Stimulated activated CD8-positive, alpha-beta memory T cell treated with anti-CD3 and anti-CD28 coated beads, Interleukin-15, amount 100 ng/mL, for 4 hours (primary cell): ENCODE measurements at places on chromosomes 6 and 20.

- no peak for DNase-seq
Observed at GRCh38 chr6:16670617-16671051, 90.6 kb downstream of the ATXN1 start.

- no peak for DNase-seq
Observed at GRCh38 chr6:91055959-91056358, 469.1 kb upstream of the MAP3K7 start.

GRCh38 chr6:776528-776931 lies 83.6 kb upstream of the EXOC2 start:
- DNase-seq = no peak

GRCh38 chr6:16180696-16181438 lies 52.0 kb downstream of the MYLIP start:
- no peak for DNase-seq

DNA sequence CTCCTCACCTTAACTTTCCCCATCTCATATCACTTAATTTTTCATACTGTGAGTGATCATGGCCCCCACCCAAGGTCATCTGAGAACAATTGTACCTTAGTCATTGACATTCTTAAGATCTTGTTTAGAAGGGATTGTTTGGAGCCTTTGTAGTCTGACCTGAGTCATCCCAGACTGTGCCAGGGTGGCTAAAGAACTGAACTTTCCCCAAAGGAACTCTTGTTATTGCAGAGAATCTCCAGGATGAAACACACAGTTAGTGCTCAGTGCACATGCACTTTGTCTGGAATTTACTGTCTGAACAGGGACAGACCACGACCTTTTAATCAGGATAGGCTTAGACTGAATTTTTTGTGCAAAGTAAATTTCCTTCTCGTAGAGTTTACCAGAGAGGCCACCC lies 112.6 kb upstream of the CCN2 start:
- DNase-seq = no peak

- no peak for DNase-seq
Observed at GRCh38 chr20:16803965-16804792, 56.0 kb downstream of the OTOR start.

- DNase-seq = no peak
Observed at GRCh38 chr6:165096868-165097267, 212.5 kb downstream of the C6orf118 start.
